ENCODE measurements at places on chromosomes 3 and 15.

DNA sequence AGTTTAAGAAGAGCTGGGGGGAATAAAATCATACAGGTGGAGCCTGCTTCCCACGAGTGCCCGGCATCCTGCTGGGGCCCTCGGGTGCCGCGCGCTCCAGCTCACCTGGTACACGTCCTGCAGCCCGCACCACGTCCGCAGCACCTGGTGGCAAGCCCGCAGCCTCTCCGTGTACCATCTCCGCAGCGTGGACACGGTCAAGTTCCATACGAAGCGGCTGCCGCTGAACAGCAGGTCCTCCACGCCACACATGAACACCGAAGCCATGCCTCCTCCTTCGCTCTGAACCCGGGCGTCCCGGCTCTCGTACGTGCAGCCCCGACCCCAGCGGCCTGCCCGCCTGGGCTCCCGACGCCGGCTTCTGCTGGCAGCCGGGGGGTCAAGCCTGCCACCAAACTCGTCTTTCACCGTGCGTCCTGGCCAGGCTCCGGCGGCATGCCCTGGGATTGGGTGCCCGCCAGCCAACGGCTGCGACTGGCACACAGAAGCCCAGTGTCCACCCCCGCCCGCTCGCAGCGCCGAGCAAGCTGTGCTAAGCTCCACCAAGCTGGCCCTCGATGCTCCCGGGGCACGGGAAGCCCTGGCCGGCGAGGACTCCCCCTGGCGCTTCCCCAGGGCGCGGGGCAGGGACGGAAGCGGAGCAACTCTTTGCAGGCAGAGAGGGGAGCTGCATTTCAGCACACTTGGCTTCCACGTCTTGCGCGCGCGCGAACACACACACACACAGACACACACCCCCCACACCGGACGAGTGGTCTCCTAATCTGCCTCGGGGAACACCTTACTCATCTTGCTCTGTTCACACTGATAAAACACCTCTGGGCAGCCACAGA lies at the start of gene FRMD4B:
TSS of gene FRMD4B (minus strand) at position 366 of the 833 bp plus-strand sequence. CDS start at position 267, 99 bp downstream.
- DNase-seq = peak; percentile 8

DNA sequence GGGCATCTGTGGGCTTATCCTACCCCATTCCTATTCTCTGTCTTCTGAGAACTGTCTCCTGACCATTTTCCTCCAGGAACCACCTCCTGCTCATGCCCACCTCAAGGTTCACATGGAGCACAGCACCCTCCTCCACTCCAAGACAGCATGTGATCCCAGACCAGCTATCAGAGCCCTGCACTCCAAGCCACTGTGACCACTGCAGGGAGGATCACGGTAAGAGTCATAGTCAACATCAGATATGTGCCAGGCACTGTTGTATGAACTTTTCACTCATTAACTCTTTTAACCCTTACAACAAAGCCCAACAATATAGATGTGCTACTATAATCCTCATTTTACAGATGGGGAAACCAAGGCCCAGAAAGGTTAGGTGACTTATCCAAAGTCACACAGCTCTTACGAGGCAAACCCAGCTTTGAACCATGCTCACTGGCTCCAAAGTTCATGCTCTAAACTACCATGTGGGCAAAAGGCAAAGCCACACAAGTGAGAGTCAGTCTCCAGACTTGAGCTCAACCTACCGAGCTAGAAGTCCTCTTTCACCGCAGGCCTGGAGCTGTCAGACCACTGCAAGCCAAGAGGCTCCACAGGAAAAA lies 115.1 kb upstream of the IQSEC1 start:
- DNase-seq = no peak

DNA sequence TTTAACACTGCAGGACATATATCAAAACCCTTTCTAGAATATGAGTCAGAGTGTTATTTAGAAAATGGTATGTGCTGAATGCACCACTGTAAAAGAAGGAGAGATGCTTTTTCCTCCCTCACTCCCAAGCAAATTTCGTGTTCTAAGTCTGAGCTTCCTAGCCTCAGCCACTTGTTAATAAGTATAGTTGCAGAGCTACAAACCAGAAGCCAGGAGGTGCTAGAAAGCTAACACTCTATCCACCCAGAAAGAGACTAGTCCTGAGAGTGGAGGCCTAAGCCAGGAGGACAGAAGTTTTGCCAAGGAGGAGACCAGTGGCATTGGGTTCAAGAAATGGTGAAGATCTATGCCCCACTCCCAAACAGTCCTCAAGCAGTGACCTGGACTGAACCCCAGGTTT lies 40.5 kb upstream of the GYG1 start:
- no peak for DNase-seq

- DNase-seq = peak; percentile 81
Observed at GRCh38 chr3:45054196-45054857, 28.2 kb downstream of the CLEC3B start.

- peak; percentile 39 for DNase-seq
Observed at GRCh38 chr3:160006282-160007163, 17.9 kb downstream of the IL12A start.

GRCh38 chr3:197730200-197730599 lies 6.5 kb downstream of the RUBCN start:
- peak; percentile 88 for DNase-seq

DNA sequence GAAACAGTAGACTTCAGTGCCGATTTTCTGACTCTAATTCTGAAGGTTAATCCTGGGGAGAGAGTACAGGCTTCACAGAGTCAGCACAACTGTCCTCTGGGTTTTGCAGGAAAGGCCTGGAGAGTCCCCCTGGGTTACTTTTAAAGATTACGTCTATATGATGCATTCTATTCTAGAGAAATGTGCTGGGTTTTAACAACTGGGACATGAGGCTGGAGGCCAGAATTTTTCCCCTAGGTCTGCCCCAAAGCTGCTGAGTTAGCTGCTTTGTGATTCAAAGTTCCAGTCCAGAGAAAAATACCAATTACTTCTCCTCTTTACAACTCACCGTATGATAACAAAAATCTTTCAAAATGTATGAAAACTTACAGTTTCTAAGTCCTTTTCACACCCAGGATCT lies 240.7 kb upstream of the TPRG1 start:
- no peak for DNase-seq

GRCh38 chr3:4600493-4600892 lies 107.3 kb downstream of the ITPR1 start:
- DNase-seq = no peak

GRCh38 chr3:195838714-195839113 lies 27.0 kb upstream of the MUC4 start:
- no peak for DNase-seq

DNA sequence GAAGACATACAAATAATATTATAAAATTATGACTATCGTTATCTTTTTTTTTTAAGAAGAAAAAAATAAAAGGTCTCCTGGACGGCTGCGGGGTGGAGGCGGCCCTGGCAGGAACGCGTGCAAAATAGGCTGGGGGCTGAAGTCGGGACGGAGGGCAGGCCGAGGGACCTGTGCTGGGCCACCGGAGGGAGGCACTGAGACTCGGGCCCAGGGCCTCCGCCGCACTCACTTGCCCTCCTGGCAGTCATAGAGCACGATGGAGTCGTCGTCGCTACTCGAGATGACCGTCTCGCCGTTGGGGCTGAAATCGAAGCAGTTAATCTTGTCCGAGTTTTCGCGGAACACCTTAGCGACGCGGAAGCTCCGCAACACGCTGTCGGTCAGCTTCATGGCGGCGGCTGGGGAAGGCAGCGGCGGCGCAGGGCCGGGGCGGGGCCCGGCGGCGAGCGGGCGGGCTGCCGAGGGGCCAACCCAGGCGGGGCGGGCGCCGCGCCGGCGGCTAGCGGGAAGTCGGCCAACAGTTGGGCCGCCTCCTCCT lies 408 bp downstream of the WDR82 start:
- DNase-seq = no peak

GRCh38 chr3:11602239-11602840 lies 41.4 kb downstream of the VGLL4 start:
- no peak for DNase-seq

DNA sequence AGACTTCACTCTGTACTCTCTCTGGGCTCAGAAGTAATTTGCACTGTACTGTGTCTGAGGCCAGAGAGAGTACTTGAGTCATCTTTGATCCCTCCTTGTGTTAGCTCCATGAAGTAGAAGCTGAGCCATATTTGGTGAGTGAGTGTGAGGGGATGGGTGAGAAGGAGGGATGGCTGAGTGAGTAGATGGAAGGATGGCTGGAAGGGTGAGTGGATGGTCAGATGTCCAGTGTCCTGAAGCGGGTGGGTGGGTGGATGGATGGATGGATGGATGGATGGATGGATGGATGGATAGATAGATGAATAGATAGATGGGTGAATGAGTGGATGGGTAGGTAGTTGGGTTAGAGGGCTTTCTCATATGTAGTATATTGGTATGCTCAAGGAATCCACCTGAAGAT lies 39.3 kb downstream of the FGD5 start:
- DNase-seq = no peak

- DNase-seq = no peak
Observed at GRCh38 chr15:37481126-37481525, 380.8 kb upstream of the MEIS2 start.

DNA sequence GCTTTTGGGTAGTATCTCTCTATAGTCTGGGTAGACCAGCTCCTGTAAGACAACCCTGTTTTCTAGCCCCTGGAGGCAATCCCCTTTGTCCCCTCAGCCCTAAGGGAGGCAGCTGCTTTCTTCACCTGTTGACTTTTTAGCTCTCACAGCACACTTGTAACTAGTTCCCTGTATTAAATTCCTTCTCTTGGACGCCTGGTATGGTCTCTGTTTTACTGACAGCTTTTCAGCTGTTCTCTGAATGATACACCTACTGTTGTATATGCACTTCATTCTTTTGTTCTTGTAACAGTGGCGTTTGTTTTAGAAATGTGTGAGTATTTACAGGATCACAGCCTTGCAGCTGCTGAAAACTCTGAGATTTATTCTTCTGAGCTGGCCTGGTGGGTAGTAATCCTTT lies 413.0 kb upstream of the RBMS3 start:
- no peak for DNase-seq

GRCh38 chr15:43775411-43775965 lies 1.3 kb downstream of the ELL3 start:
- DNase-seq = peak; percentile 34

DNA sequence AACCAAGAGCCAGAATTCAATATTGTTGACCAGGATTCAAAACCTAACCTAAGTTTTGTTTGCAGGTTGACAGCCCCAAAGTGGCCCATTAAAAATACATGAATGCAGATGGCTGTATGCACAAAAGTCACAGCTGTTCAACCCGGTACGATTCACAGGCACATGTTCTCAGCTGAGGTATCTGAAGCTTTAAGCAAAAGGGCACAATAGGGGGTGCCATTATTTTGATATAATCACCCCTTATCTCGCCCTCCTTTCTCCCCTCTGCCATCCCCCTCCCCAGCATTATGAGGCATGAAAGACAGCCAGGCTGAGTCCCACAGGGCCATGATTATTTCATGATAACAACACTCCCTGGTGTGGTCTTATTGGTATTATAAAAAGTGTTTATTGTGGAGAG lies 264.9 kb downstream of the EBLN2 start:
- no peak for DNase-seq

DNA sequence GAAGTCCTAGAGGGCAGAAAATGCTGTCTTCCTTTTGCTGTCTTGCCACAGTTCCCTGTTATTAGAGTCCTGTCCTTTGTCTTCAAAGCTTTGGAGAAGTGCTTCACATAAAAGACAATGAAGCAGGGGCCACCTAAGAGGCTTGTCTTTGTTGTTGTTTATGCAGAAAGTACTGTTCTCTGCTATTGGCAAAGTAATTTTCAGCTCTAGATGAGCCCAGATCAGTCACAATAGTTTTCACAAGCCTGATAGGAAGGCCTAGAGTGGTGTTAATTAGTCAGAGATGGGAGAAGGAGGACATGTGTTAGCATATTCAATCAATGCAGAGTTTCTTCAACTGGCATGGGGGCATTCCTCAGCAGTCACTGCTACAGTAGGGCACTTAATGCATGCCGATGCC lies 300.0 kb downstream of the PTPRG start:
- no peak for DNase-seq

GRCh38 chr15:60223176-60223575 lies 174.6 kb downstream of the ANXA2 start:
- no peak for DNase-seq

- DNase-seq = no peak
Observed at GRCh38 chr3:132772252-132772651, 50.0 kb upstream of the NPHP3 start.

All from astrocyte (in vitro differentiated cells and primary cell).